Activated CD4-positive, alpha-beta T cell treated with anti-CD3 and anti-CD28 coated beads for 24 hours (primary cell): ENCODE measurements at places on chromosomes 5 and 9.

- DNase-seq: no peak
Observed at GRCh38 chr9:86413971-86414880, 60.0 kb upstream of the TUT7 start.

DNA sequence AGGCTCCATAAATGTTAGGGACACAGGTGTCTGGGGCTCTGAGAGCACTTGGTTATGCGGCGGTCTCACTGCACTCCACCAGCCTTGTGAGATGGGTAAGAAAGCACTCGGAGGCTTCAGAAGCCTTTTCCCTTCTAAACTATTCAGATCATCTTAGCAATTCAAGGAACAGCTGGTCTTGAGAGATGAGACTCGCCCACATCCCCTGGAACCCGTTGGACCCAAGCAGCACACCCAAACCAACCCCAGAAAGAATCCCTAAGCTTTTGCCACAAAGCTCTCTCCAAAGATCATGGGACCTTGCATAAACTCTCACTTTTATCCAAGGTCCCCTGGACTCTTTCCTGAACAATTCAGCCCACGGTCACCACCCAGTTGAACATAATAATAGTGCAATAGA lies 90.2 kb downstream of the RAPGEF1 start:
- DNase-seq: no peak

DNA sequence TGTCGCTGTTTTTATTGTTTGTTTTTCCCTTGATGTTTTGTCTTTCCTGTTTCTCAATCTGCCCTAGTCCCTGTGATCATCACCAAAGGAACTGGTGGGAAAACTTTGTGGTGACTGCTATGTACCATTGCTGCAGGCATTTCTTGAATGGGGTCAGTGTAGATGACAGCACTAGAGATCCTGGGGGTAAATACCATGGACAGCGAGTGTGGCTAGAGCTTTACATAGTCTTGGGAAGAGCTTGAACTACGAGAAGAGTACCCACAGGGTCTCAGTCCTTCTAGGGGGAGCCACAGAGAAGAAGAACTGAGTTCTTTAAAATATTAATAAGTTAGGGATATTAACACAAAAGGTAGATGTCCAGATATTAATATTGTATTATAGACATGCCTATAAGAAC lies 138.8 kb downstream of the PAM start:
- no peak for DNase-seq

- DNase-seq: no peak
Observed at GRCh38 chr5:98519571-98519970, 253.9 kb upstream of the RGMB start.

- DNase-seq: no peak
Observed at GRCh38 chr9:132183134-132183533, 21.3 kb downstream of the NTNG2 start.

DNA sequence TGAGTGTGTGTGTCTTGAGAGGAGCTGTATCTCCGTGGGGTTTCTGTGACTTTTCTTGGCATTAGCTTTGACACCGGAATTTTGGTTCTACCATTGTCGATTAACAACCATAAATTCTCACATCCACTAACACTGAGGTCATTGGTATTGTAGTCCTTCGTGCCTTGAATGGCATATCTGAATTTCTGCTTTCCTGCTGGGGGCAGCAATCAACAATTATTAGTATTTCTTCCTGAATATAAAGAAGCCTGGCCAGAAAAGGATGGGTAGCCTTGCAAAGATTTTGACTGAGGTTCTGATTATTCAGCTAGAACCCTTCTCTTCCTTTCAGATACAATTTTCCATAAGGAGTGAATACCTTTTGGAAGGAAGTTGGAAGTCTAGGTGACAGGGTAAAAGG lies 33.5 kb upstream of the SHOC1 start:
- DNase-seq: no peak
